ENCODE measurements at places on chromosomes 7 and 10. TPM values are rescaled to one million over a fixed set of nuclear protein-coding genes. Genes with fewer than 3 reads are reported as not detected.

The RNF32 gene
- 1.9 TPM for total RNA-seq

The TRIL gene
- 15.1 TPM for total RNA-seq

DNA sequence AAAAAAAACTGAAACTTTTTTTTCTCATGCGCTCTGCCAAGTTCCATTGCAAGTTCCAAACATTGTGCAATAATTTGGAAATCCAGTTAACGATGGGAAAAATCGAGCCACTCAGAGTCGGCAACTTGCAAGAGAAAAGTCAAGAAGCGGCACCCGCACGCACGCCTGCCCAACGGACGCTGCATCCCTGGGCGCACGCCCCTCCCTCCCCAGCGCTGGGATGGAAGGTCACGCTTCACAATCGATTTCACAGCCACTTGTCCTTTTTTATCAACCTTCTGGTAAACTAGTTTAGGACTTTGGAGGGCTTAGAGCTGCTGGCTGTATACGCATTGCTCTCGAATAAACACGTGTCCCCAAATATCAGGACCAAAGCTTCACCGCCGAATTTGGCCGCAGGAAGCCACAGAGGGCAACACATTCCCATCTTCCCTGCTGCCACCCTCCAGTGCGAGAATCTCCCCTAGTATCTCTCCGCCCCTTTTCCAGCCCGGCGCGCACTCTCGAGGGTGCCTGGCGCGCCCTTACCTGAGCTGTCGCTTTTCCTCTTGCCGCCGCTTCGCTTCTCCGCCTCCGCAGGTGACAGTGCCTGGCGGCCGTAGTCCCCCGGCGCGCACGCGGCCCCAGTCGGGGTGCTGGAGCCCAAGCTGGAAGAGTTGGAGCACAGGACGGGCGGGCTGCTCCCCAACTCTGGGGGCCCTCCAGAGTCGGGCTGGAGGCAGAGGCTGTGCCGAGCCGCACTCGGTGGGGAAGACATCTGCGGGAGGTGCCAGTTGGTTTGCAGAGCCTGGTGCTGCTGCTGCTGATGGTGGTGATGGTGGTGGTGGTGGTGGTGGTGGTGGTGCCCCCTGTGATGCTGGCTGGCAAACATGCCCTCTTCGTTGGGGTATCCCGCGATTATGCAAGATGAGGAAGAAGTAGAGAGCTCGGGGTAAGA lies 857 bp downstream of the MEOX2 start:
- no peak for DNase-seq

GRCh38 chr7:28112883-28113540 lies 67.6 kb downstream of the JAZF1 start:
- DNase-seq: no peak
